ENCODE measurements at places on chromosomes 6 and 20.
A peak's percentile ranks its signal among the peaks of the same experiment; 100 is the strongest.

- DNase-seq = no peak
Observed at GRCh38 chr20:25421102-25421501, 13.6 kb downstream of the GINS1 start.

DNA sequence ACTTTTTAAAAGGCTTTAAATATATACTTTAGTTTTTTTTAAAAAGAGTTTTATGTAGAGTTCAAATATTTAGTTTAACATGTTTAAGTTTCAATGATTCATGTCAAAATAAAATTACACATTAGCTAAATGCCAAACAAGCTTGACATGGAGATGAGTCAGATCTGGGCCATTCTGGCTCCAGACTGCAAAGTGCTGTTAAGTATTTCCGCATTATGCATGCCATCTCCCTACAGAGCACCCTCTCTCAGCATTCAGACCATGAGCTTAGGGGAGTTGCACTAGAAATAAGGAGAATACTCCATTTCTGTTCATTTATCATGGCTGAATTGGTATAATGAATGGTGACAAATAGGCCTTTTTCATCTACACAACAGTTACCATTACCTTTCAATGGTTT, 21.5 kb upstream of the HS3ST5 start:
- no peak for DNase-seq

DNA sequence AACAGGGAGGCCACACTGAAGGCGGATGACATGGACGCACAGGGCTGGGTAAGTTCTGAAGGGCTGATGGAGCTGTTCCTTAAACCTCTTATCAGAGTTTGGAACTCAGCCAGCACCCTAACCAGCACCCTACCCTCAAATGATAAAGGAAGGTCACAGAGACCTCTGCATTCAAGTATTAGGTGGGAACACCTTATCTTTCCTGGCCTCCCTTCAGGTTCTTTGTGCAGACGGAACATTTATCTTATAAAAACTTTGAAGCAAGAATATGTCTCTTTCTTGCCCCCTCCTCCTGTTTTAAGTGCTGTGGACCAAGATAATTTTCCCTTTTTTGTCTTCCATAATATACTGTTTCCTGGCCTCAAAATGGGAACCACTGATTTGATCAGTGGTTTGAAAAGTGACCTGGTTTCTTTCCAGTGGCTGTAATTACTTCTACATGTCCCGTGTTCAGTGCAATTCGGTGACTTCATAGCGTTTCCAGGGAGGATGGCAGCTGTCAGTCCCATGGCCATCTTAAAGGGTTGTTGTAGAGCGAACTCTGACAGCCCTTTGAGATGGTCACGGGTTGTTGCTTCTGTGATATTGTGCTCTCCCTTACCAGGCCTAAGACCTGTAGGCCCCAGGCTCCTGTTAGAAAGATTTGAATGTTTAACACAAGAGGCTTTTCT, 213.2 kb upstream of the MYLIP start:
- no peak for DNase-seq

DNA sequence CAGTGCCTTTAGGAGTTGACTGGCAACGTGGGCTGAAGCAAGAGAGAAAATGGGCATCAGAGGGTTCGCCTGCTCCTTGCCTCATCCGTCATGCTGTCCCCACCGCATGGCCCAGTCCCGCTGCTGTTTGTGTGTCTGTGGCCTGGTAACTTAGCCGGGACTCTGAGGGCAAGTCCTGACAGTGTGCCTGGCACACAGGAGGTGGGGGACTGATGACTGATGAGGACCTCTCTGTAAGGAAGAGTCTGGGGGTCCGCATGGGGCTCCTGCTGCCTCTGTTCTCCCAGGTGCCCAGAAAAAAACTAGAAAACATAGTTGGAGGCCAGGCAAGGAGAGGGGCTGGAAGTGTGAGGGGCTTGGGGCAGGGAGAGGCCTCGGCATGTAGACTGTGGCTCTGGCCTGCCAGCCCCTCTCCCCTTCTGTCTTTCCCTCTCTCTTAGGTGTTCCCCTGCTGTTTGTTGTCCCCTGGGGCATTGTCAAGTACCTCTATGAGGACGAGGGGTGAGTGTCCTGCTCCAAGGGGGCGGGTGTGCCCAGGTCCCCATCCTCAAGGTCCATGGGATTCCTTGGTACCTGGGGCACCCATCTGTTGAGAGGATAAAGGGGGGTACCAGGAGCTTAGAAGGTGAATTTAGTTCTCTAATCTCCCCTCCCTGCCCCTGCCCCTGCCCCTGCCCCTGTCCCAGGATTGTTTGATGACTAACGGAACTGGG, 29.5 kb downstream of the GLP1R start:
- no peak for DNase-seq

- DNase-seq = no peak
Observed at GRCh38 chr6:169868458-169868857, 117.0 kb downstream of the ERMARD start.

- no peak for DNase-seq
Observed at GRCh38 chr20:31474097-31474436, 860 bp downstream of the DEFB124 start.

GRCh38 chr6:50952092-50952907, 133.6 kb downstream of the TFAP2B start:
- no peak for DNase-seq

- DNase-seq = no peak
Observed at GRCh38 chr6:109260126-109260525, 122.1 kb downstream of the CD164 start.

GRCh38 chr6:5072440-5072839, 12.7 kb upstream of the PPP1R3G start:
- no peak for DNase-seq

- no peak for DNase-seq
Observed at GRCh38 chr20:31948008-31948407, 3.8 kb downstream of the PDRG1 start.

GRCh38 chr6:122663981-122664380, 53.8 kb downstream of the PKIB start:
- no peak for DNase-seq

- no peak for DNase-seq
Observed at GRCh38 chr6:41547799-41548097, 1.6 kb downstream of the FOXP4 start.

DNA sequence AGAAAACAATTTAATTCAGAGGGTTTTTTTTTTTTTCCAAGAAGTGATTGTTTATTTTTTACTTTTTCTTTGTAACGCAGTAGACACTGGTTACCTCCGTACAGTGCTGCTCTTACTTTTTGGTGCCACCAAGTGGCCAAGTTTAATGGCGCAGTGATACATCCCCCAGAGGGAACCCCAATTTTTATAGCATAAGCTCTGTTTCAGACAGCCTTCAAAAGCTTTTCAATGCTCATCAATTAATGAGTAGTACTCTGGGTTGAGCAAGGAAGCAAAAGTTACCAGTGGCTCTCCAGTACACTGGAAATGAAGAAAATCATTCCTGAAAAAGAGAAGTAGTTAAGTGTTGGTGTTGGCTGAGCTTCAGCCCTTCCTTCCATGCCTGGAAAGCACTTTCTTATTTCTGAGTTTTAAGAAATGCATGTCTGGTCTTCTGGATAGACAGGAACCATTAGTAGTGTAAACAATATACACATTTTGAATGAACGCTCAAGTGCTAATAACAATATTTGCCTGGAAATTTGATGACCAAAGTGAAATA, 129.1 kb upstream of the SMLR1 start:
- peak; percentile 58 for DNase-seq

- no peak for DNase-seq
Observed at GRCh38 chr6:137303441-137303840, 84.3 kb upstream of the IFNGR1 start.

DNA sequence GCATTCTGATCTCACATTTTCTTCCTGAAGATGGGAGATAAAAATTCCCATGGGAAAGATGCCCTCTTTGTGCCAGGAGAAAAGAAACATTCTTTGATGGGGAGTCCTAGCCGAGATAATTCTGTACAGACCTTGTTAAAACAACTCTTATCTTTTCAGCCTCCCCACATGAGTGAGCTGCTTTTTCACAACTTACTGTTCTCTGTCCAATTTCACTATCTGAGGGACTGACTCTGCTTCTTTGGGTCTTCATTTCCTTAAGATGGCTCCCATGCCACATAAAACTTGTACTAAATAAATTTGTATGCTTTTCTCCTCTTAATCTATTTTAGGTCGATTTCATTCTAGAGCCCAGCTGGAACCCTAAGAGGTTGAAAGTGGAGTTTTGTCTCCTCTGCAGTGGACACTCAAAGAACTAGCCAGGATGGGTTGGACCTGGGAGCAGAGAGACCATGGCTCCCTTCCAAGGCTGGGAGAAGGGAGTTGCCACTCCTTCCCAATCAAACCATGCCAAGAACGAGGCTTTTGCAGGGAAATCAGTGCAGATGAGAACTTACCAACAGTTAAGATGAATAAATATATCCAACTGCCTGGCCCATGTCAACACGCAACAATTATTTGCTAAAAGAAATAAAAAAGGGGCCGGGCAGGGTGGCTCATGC, 285.8 kb upstream of the SULF2 start:
- DNase-seq = no peak

- no peak for DNase-seq
Observed at GRCh38 chr20:1105599-1106194, 12.7 kb upstream of the PSMF1 start.

- DNase-seq = no peak
Observed at GRCh38 chr6:15544321-15544900, 118.4 kb downstream of the DTNBP1 start.

GRCh38 chr6:136783495-136784270, 8.6 kb downstream of the MAP3K5 start:
- DNase-seq = no peak

DNA sequence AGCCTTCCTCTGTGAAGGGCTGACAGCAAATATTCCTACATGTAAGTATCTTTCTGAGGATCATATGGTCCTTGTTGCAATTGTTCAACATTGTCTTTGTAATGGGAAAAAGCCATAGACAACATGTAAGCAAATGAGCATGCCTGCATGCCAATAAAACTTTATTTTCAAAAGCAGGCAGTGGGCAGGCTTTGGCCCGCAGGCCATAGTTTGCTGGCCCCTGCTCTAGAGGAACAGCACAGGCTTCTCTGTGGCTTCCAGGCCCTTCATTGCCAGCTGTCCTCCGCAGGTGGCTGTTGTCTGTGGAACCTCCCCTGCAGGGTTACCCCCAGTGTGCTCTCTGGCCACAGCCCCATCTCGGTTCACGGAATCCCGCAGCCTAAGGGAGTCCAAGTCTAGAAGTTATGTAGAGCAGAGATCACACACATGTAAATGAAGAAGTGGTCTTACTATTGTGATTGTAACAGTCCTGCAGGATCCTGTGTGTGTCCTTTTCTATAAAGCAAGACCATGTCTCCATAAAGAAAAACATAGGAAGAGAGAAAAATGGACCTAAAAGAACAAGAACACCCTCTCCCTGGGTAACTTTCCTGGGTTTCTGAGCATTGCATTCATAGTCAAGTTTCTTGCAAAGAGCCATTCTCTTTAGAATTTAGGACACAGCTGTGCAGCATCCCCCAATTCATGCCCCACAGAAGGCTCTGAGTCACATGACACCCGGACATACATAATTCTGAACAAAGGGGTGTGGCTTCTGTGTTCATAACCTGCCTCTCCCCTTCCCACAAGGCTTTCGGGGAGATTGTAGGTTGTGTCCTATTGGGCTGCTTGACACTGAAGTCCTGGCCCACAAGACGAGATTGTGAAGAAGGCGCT, 10.0 kb downstream of the UNC93A start:
- DNase-seq = no peak

- DNase-seq = no peak
Observed at GRCh38 chr20:50776122-50776817, 18.6 kb upstream of the BCAS4 start.

DNA sequence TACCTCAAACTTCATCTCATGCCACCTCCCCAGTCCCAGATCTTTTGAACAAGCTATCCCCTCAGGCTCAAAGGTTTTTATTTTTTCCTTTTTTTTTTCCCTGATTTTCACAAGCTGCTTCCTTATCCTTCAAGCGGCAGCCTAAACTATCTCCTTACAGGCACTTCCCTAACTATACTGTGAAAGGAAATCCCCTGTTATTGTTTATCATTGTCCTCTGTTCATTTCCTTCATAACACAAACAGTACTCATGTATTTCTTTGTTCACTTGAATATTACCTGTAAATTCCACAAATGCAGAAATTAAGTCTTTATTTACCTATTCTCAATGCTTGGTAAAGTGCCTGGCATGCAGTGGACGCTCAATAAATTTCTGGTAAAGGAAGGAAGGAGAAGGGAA, 48.9 kb downstream of the ME1 start:
- no peak for DNase-seq

GRCh38 chr6:30887901-30888815, 3.8 kb downstream of the DDR1 start:
- DNase-seq = no peak

- no peak for DNase-seq
Observed at GRCh38 chr6:38306931-38307330, 332.8 kb downstream of the BTBD9 start.

DNA sequence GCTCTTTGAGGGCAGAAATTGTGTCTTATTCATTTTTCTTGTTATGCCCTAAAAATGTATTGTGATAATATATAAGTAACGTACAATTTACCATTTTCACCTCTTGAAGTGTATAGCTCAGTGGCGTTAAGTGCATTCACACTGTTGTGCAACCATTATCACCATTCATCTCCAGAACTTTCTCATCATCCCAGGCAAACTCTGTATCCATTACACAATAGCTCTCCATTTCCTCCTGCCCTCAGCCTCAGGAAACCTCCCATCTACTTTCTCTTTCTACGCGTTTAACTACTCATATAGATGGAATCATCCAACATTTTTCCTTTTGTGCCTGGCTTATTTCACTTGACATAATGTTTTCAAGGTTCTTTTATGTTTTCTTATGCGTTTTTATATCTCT, 184.6 kb downstream of the ESR1 start:
- no peak for DNase-seq

GRCh38 chr6:143754204-143754603, 76.4 kb downstream of the PHACTR2 start:
- no peak for DNase-seq

GRCh38 chr6:14349507-14349906, 231.9 kb downstream of the CD83 start:
- no peak for DNase-seq

GRCh38 chr20:34850969-34851368, 21.7 kb downstream of the GGT7 start:
- no peak for DNase-seq

DNA sequence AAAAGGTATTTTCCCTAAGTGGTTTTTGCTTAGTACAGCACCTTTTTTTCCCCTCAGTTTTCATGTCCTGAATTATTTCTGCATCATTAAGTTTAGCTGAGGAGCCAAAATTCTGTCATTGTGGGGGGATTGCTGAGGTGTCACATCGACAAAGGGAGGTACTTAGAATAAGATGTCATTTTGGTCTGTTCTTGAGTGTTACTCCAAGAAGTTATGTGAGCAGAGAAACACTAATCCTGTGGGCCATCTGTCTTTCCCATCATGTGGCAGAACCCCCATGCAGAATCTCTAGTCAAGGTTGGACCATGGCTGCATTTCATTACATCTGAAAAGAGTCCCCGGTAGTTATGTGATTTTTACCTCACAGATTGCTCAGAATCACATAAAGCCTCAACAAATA, 167.8 kb upstream of the CENPW start:
- no peak for DNase-seq

DNA sequence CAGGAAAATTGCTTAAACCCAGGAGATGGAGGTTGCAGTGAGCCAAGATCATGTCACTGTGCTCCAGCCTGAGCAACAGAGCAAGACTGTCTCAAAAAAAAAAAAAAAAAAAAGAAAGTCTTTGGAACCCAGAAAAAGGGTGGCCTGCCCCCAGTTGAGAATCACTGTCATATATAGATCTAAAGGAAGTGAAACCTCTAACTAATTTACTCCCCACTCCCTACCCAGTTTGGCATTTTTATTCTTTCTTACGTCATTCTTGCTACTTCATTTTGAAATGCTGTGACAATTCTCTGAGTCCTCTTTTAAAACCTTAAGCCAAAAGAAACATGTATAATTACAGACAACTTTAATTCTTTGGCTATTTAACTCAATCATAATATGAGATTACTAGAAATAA, 254.8 kb downstream of the CDC5L start:
- DNase-seq = peak; percentile 35

Measured in GM13977 (cell line).